ENCODE measurements at places on chromosomes 4 and X.

- no peak overlapping the region for H3K4me3 ChIP-seq
- DNase-seq: no peak
- H3K4me1 ChIP-seq: no peaks in the 10 kb centered on the region
- H3K27me3 ChIP-seq: no peaks in the 10 kb centered on the region
- no peak overlapping the region for H3K27ac ChIP-seq
Measured at GRCh38 chrX:24339911-24340310, 20.5 kb upstream of the SUPT20HL1 start.

GRCh38 chr4:23911675-23912455 lies 22.0 kb upstream of the PPARGC1A start:
- no peaks in the 10 kb centered on the region for H3K27me3 ChIP-seq
- no peaks in the 10 kb centered on the region for H3K4me1 ChIP-seq
- H3K4me3 ChIP-seq: no peak overlapping the region

GRCh38 chr4:148735432-148736155 lies 293.4 kb upstream of the NR3C2 start:
- H3K27ac ChIP-seq: no peak overlapping the region
- no peak for DNase-seq
- H3K4me3 ChIP-seq: no peak overlapping the region
- H3K27me3 ChIP-seq: no peaks in the 10 kb centered on the region
- H3K4me1 ChIP-seq: no peaks in the 10 kb centered on the region
- H3K36me3 ChIP-seq: no peaks in the 10 kb centered on the region

GRCh38 chrX:42085836-42086235 lies 162.5 kb upstream of the CASK start:
- H3K27ac ChIP-seq: no peak overlapping the region
- no peaks in the 10 kb centered on the region for H3K27me3 ChIP-seq
- H3K4me3 ChIP-seq: no peak overlapping the region
- H3K36me3 ChIP-seq: no peaks in the 10 kb centered on the region

DNA sequence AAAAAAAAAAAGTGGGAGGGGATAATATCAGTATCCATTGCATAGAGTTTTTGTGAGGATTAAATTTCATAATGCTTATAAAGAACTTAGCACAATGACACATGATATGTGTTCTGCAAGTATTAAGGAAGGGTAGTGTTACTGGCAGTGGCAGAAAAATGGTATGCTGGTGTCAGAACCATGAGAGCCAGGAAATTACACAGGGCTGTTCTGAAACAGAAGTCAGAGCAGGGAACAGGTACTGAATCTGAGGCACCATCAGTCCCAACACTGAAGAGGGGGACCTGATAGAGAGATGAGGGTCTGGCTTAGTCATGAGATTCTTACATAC lies 601.1 kb upstream of the GRIA3 start:
- DNase-seq: no peak
- no peak overlapping the region for H3K4me3 ChIP-seq
- no peaks in the 10 kb centered on the region for H3K27me3 ChIP-seq

DNA sequence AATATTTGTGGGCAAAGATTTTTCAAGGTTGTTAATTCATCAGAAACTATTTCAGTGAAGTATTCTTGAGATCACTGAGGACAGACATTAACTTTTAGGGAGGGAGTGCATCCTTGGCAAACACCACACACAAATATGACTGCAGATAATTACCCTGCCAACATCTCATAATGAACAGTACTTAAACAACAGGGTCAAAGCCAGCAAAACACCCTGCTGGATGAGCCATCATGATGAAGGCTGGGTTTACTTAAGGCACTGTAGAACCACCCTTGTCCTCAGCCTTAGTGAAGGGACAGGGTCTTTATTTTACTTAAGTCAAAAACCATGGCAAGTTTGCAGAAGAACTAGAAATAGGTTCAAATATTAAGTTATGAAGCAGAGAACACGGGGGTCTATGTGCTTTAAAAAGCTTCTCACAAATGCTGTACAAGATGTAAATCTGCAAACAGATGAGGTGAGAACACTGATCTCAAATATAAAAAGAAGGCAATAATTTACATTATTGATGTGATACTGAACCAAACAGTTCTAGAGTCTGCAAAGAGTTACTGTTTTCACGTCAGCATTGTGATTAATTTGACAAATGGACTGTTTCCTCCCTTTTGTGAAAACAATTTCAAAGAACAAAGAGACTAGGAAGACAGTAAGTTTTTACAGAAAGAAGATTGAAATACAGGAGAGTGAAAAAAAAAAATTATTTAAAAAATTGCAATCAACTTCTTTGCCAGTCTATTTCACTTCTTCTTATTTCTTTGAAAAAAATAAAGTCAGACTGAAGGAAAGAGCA lies 28.2 kb downstream of the TAPT1 start:
- H3K27ac ChIP-seq: no peak overlapping the region
- peaks cover 6% of the 10 kb centered on the region for H3K4me1 ChIP-seq
- DNase-seq: no peak
- no peak overlapping the region for H3K4me3 ChIP-seq
- H3K27me3 ChIP-seq: no peaks in the 10 kb centered on the region
- H3K36me3 ChIP-seq: no peaks in the 10 kb centered on the region

DNA sequence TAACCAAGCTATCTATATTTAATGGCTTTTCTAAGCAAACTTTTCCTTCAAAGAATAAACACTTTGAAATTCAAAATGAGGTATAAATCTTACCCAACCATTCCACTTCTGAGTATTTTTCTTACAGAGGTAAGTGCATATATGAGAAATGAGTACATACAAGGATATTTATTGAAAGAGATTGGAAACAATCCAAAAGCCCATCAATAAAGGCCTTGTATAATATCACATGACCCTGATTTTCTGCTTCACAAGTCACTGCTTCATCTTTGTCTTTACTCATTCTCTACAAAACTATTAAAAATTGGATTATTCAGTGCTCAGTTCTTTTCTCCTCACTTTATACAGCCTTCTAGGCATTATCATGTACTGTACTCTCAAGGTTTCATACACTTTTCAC lies 91.3 kb downstream of the SRPX start:
- H3K4me3 ChIP-seq: no peak overlapping the region
- H3K27me3 ChIP-seq: no peaks in the 10 kb centered on the region
- H3K4me1 ChIP-seq: no peaks in the 10 kb centered on the region
- no peak overlapping the region for H3K27ac ChIP-seq

- H3K27me3 ChIP-seq: peaks cover 6% of the 10 kb centered on the region
- no peak overlapping the region for H3K4me3 ChIP-seq
- no peak for DNase-seq
- no peaks in the 10 kb centered on the region for H3K4me1 ChIP-seq
- H3K27ac ChIP-seq: no peak overlapping the region
Measured at GRCh38 chrX:81205551-81205950, 3.6 kb downstream of the SH3BGRL start.

DNA sequence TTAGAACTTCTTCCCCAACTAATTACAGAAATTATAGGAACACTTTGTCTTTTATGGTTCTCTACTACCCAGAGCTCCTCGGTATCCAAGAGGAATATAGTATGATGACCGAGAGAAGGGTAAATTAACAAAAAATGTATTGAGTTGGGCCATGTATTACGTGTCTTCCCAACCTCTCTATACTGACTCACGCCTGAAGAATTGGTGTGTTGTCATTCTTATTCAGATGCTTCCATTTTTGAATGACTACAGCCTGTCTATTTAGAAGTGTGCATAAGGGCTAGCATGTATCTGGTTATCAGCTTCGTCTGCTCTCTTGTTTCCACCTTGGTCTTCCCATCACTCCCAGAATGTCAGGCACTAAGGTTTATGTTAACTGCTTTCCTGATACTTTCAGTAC lies 24.5 kb upstream of the SCD5 start:
- H3K4me3 ChIP-seq: no peak overlapping the region
- H3K27ac ChIP-seq: no peak overlapping the region
- no peaks in the 10 kb centered on the region for H3K4me1 ChIP-seq
- H3K27me3 ChIP-seq: no peaks in the 10 kb centered on the region
- DNase-seq: no peak

- H3K27me3 ChIP-seq: peaks cover 8% of the 10 kb centered on the region
- no peaks in the 10 kb centered on the region for H3K36me3 ChIP-seq
- H3K27ac ChIP-seq: no peak overlapping the region
- no peaks in the 10 kb centered on the region for H3K4me1 ChIP-seq
Measured at GRCh38 chrX:136200466-136200865, 50.7 kb downstream of the MAP7D3 start.

DNA sequence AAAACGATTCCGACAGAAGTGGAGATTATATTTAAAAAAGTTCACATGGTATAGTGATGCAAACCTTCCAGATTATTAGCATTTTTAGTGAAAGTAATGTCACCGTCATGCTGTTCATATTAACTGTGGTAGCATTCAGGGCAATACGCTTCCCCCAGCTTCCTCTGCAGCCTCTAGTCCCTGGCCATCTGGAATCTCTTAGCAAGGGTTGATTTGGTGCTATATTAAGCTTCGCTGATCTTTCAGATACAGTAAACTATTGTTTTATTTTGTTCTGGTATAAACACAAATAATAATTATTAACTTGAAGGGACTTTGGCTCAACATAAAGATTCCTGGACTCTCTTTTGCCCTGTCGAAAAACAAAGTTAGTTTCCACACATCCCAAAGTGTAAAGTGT lies 1080.5 kb upstream of the TENM3 start:
- H3K36me3 ChIP-seq: no peaks in the 10 kb centered on the region
- no peak overlapping the region for H3K27ac ChIP-seq
- no peaks in the 10 kb centered on the region for H3K27me3 ChIP-seq
- no peak for DNase-seq
- no peak overlapping the region for H3K4me3 ChIP-seq

DNA sequence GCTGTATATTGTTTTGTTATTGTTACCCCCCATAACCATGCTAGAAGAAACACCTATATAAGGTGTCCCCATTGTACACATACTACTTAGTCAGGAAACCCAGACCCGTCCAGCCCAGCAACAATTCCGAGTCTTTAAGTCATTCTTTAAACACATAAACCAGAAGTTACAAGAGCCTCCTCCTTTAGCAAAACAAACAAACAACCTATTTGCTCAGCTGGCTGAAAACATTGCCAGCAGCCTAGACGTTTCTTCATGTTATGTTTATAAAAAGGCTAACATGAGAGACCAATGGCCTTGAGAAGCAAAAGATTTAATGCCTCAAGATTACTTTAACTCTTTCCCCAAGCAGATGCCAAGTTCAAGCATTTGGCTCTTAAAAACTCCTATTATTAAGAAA lies 1.4 kb downstream of the ACOX3 start:
- no peaks in the 10 kb centered on the region for H3K36me3 ChIP-seq
- H3K27me3 ChIP-seq: no peaks in the 10 kb centered on the region
- no peak for DNase-seq
- H3K4me3 ChIP-seq: peak overlapping the region; percentile 99
- peak overlapping the region; percentile 96 for H3K27ac ChIP-seq

GRCh38 chr4:130035391-130035790 lies 939.4 kb downstream of the C4orf33 start:
- H3K4me1 ChIP-seq: no peaks in the 10 kb centered on the region
- H3K27ac ChIP-seq: no peak overlapping the region
- no peaks in the 10 kb centered on the region for H3K27me3 ChIP-seq
- H3K36me3 ChIP-seq: no peaks in the 10 kb centered on the region

DNA sequence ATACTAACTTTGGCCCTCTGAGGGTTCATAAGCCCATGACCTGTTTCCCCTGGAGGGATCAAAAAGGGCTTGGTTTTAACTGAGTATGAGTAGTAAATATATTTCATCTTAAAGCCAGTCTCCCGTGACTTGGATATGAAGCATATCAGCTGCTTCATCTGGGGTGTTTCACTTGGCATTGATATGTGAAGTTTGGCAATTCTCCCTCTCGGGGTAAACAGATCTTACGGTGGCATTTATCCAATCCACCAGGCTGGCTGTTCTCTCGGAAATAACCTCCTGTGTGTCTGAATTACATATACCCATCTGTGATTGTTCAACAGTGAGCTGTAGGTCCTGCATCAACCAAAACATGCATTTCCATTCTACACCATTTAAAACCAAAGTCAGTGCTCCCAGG lies 130.7 kb downstream of the ADAM29 start:
- no peaks in the 10 kb centered on the region for H3K27me3 ChIP-seq
- no peak overlapping the region for H3K4me3 ChIP-seq

DNA sequence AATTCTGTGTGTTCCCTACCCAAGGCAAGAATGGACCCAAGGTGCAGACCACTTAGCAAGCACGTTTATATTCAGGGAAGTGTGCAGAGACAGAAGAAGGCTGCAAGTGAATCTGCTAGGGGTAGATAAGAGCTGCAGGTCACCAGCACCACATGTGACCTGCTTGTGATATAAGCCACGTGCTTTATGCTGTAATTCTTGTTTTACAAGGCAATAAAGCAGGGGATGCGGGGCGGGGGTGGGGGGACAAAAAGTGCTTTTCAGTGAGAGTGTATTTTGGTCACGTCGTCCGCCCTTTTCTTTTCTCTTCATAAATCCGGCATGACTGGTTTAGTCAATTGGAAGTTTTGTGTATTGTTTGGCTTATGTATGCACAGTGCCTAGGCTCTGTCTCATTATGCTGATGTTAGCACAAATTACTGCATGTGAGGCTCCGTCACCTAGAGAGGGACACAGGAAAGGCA lies 192.7 kb downstream of the RBMX2 start:
- no peaks in the 10 kb centered on the region for H3K27me3 ChIP-seq
- no peak for DNase-seq
- no peak overlapping the region for H3K27ac ChIP-seq

DNA sequence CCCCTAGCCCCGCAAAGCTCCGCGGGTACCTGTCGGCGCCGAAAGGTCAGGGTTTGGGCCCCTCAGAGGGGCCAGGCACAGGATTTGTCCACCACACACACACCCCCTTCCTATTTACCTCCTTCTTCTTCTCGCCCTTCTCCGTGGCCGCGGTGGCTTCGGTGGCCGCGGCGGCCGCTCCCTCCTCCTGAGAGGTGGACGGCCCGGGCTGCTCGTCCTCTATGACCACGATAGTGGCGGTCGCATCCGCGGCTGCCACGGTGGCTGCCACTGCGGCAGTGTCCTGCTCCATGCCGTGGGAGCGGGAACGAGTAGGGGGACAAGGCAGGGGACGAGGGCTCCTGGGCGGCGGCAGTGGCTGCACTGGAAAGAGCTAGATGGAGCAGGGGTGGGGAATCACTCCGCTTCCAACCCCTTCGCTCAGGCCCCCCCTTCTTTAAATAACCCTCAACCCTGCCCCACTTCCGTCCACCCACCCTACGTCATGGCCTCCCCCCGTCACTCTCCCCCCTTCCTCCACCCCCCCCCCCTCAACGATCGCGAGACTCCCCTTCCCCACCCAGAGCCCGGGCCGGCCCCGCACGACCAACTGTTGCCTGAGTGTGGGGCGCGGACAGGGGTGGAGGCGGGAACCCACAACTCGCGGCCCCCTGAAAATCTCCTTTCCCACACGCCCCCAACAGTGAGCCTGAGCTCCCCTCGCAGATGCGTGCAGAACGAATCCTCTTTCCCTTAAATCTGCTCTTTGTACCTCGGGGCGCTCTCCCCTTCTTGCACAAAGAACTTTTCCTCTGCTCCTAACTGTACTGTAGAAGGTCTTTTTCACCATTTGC lies at the start of gene SMARCA1:
Gene SMARCA1 (minus strand): TSS at position 412 of the 833 bp plus-strand sequence. CDS start 120 bp downstream, at position 292.
- H3K27me3 ChIP-seq: no peaks in the 10 kb centered on the region
- DNase-seq: peak; percentile 46
- peak within 1 kb of the TSS; percentile 80 for H3K27ac ChIP-seq
- peak within 1 kb of the TSS; percentile 59 for H3K4me3 ChIP-seq

GRCh38 chr4:78722320-78722719 lies 53.8 kb upstream of the BMP2K start:
- no peaks in the 10 kb centered on the region for H3K36me3 ChIP-seq
- no peak overlapping the region for H3K4me3 ChIP-seq
- H3K4me1 ChIP-seq: no peaks in the 10 kb centered on the region
- H3K27ac ChIP-seq: no peak overlapping the region
- no peak for DNase-seq

- H3K27me3 ChIP-seq: no peaks in the 10 kb centered on the region
- DNase-seq: no peak
- no peaks in the 10 kb centered on the region for H3K4me1 ChIP-seq
- no peak overlapping the region for H3K27ac ChIP-seq
- H3K36me3 ChIP-seq: no peaks in the 10 kb centered on the region
- no peak overlapping the region for H3K4me3 ChIP-seq
Measured at GRCh38 chrX:29561417-29561816, 653.9 kb upstream of the MAGEB2 start.
